ENCODE measurements at places on chromosomes 11 and 22. TPM values are rescaled to one million over a fixed set of nuclear protein-coding genes. Genes with fewer than 3 reads are reported as not detected.

The TIGD3 gene
- not detected for total RNA-seq

DNA sequence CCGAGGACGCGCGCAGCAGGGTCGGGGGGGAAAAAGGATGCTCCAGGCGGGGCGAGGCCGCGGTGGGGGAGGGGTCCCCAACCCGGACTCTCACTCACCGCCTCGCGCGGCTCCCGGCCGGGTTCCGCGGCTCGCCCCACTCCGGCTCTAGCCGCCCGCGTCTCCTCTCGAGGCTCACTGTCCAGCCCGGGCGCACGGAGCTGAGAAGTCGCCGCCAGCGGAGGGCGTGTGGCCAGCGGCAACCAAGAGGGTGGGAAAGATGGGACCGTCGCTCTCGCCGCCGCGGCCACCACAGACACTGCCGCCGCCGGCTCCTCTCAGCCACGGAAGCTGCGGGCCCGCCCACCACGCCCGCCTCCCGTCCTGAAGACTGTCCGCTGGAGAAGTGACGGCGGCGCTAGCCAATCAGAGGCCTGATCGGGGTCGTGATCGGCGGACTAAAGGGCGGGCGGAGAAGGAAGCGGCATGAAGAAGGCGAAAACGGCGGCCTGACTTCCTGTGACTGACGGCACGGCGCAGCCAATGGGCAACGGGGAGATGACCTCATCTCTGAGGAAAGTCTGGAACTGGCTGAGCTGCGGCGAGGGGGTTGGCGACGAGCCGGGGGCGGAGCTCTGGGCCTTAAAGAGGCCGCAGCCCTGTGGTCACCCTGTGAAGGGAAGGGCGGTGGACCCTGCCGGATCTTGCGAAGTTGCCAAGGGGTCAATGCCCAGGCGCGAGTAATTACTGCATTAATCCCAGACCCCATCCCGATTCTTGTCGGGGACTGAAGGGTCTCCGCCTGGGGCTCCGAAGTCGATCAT lies at the start of gene MRTFA:
TSS of gene MRTFA (minus strand) at position 340 of the 803 bp plus-strand sequence.
- peak; percentile 98 for DNase-seq

The CHRNA10 gene
- 0.45 TPM for total RNA-seq

DNA sequence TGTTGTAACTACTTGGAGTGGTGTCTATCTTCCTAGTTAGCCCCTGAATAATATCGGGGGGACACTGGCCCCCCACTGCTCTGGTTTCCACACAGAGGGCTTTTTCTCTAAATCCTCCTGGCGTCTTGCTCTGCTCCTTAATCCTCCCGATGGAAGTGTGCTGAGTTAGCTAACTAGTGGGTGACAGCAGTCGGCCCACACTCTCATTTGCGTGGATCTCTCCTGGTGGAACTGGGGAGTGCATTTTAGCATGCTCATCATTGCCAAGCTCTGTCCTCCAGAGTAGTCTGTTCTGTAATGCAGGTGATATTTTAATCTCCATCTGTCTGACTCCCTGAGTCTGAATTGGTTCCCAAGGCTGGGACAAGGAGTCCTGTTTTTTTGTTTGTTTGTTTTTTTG lies 46.1 kb upstream of the RASSF10 start:
- no peak for DNase-seq

DNA sequence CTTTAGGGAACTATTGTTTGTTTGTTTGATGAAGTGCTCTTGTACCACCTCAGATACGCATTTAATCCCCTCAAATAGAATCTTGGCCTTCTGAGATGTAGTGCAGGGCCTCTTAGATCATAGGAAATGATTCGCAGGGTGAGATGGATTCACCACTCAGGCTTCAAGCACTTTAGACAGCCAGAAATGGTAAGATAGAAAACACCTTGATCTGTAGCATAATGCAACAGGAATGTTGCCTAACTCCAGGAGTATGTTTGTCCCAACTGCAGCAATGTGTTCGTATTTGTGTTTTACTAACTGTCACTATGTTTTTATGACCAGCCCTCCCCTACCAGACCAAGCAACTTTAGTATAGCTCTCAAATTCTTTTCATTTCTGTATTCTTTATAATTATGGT lies 761.2 kb downstream of the NELL1 start:
- DNase-seq, result peak; percentile 21

GRCh38 chr11:106389101-106389500 lies 311.6 kb downstream of the AASDHPPT start:
- peak; percentile 82 for DNase-seq

DNA sequence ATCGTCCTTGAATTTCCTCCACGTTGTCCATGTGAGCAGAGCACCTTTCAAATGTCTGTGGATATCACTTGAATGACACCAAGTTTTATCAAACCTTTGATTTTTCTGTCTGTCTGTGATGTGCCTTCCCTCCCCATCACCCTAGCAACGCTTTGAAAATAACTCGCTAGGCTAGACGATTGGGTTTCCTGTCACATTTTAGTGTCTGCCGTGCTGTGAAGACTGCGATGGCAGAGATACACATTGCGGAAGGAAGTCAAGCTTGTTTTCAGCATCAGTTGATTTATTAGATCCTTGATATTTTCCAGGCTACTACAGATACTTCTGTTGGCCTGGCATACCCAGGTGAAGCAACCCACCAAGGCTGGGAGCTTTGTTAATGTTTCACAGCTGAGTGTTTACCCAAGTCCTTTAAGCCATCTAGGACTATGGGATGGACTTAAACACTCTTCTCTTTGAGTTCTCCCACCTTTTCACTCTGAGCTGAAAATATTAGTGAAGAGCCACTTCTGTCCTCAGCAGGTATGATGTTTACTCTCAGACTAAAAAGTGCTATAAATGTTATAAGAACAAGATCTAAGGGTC lies 93.6 kb upstream of the CD44 start:
- DNase-seq, result peak; percentile 63
